NCI-H524 (cell line): ENCODE measurements at places on chromosomes 2 and 18.
A peak's percentile ranks its signal among the peaks of the same experiment; 100 is the strongest.

DNA sequence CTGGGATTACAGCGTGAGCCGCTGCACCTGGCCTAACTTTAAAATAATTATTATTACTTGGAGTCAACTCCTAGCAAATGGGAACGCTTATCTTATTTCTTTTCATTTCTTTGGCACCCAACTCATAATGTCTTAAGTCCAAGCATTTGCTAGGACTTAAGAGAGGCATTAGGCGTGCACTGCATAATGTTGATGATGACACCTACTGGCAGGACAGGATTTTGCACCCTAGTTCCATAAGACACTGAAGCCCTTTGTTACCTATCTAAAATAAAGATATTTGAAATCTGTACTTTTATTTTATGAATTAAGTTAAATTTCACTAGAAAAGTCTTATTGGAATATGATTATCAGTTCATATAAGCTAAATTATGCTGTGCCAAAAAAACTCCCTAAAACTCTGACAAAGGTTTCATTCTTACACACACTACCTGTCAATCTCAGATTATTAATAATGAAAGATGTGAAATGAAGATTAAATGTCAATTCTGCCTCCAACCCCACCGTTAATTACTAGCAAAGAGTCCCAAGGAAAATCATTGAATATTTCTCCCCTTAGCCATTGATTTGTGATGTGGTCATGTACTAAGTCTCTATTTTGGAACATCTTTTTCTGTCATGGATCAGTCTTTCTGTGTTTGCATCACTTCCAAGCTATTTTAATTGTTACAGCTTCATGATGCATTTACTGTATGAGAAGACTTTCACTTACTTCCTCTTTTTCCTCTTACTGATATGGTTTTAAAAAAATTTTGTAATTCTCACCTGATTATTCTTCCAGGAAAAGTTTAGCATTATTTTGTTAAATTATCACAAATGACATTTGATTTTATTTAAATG is 12.7 kb upstream of the CDH2 start:
- peak; percentile 45 for DNase-seq

GRCh38 chr2:7835151-7835550 is 846.7 kb upstream of the ID2 start:
- DNase-seq = no peak

DNA sequence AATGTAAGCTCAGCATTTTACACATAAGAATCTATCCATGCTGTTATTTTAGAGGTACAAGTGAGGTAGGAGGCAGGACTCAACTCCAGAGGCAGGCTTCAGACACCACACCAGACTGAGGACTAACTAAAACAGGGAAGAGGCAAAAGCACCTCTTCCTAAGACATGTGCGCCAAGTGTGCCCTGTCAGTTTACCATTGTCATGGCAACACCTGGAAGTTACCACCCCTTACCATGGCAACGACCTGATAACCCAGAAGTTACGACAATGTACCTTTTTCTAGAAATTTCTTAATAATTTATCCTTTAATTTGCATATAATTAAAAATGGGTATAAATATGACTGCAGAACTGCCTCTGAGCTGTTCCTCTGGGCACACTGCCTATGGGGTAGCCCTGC is 160.1 kb downstream of the FAM124B start:
- no peak for DNase-seq

DNA sequence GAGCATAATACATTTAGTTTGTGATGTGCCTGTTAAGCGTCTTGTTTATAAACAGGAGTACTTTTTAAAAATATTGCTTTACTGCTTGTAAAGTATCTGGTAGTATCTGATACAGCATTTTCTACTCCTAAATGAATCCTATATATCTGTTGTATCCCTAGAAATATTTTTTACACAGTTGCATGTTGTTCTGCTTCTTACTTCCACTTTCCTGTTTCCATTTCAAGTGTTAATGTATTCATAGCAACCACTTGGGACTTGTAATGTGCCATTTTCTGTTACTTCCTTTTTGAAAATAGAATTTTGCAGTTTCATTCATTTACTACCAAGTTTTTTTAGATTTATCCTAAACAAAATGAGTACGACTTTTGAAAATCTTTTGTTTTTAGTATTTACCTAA is 24.9 kb downstream of the CCNT2 start:
- DNase-seq = no peak

- no peak for DNase-seq
These were observed 12.4 kb upstream of the CATIP start for GRCh38 chr2:218344090-218344754.

GRCh38 chr2:25805987-25806386 is 72.3 kb downstream of the ASXL2 start:
- no peak for DNase-seq

- DNase-seq = no peak
These were observed 40.4 kb upstream of the ANKRD62 start for GRCh38 chr18:12053289-12053688.

- DNase-seq = peak; percentile 30
These were observed 36.8 kb upstream of the EML4 start for GRCh38 chr2:42132191-42132965.

DNA sequence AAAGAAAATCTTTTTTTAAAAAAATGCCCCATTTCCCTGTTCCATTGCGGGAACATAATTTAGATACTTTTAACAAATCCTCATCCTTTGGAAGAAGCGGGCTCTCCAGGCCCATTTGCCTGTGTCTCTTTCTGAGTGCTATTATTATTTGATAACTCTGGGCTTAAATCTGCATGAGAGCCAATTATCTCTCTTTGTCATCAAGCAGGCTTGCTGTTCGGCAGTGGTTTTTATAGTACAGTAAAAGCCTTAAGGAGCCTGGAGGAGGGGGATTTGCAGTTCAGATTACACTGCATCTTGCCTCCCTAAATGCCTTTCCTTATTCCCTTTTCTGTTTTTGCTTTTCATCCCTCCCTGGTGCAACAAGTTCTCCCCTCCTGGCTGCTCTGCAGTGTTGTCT is 50.6 kb downstream of the CELF4 start:
- DNase-seq = peak; percentile 52
